ENCODE measurements at places on chromosomes 7 and 10.

DNA sequence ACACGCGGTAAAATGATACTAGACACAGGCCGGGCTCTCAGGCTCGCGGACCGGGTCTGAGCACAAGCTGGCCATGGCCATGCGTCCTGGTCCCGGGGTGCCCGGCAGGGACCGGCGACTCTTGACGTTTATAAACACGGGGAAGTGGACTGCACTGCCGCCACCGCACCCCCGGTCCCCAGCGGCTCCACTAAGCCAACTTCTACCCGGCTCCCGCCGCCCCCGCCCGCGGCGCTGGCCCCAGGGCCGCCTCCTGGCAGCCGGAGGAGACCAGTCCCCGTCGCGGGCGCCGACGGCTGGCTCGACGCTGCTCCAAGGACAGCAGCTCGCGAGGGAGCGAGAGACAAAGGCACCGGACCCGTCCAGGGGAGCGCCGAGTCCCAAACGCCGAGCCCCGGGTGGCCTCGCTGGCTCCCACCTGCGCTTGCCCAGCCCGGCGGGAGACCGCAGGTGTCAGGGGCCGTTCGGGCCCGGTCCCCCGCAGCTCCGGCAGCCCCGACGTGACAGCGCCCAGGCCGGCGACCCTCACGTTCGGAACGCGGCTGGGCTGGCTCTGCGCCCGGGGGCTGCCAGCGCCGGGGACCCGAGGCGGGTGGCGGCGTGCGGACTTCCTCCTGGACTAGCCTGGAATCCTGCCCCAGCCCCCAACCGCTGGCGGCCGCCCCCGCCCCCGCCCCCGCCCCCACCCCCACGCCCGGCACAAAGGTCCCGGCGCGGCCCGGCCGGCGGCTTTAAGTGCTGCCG lies 517 bp downstream of the ITGB1 start:
- no peak for DNase-seq

- DNase-seq, result no peak
These were observed 67.5 kb downstream of the PARP12 start for GRCh38 chr7:139995017-139995915.

GRCh38 chr7:27103489-27104226 lies 1.2 kb upstream of the HOXA2 start:
- DNase-seq, result no peak

- DNase-seq, result no peak
These were observed 303.6 kb downstream of the MAGI2 start for GRCh38 chr7:79149831-79150230.

- DNase-seq, result no peak
These were observed 178.6 kb downstream of the POLR1F start for GRCh38 chr7:19530261-19530660.

DNA sequence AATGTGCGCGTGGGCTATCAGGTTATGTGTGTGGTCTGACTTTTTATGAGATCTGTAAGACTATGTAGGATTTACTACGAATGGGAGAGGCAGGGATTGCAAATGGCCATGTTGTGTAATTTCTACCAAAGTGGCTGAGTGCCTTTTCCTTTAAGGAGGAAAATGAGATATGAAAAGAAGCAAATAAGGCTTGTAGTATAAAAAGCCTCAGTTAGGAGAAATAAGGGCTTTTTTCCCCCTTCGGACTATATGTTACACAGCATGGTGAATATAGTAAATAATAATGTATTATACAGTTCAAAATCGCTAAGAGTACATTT lies 447 bp upstream of the GPAM start:
- no peak for DNase-seq

GRCh38 chr10:48266528-48266927 lies 8.0 kb downstream of the FRMPD2 start:
- no peak for DNase-seq

DNA sequence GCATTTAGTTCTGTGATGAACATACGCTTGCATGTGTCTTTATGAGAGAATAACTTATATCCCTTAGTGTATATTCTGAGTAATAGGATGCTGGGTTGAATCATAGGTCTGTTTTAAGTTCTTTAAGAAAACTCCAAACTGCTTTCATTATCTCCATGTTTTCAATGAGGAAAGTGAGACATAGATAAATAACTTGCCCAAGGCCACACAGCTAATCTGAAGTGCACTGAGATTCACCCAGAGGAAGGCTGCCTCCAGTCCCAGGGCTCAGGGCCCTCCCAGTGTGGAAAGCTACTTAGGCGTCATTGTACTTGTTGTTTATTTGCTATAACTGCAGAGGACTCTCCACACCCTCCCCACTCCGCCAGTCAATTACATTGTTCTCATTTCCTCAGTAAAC lies 126.7 kb downstream of the INHBA start:
- no peak for DNase-seq

- no peak for DNase-seq
These were observed 206.4 kb upstream of the LRRTM3 start for GRCh38 chr10:66719483-66719882.

DNA sequence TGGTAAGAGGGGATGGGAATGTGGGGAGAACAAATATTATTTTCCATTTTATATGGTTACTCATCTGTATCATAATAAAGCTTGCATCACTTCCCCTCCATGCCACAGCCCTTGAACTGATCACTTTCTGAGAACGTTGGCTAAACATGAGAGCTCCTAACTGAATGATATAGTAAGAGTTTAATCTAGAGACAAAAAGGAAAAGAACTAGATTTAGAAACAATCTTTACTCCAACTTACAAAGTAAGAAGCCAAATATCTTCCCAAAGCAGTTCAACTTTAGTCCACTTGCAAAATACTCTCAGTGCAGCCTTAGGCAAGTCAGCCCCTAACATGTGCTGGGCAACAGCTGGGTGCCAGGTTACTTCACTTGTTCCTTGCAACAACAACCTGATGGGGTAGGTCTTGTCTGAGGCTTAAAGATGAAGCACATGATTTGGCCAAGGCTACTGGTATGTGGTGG lies 20.3 kb downstream of the SMURF1 start:
- DNase-seq, result no peak

GRCh38 chr10:113499806-113500205 lies 53.0 kb upstream of the HABP2 start:
- no peak for DNase-seq

GRCh38 chr7:117034851-117035464 lies 81.7 kb downstream of the ST7 start:
- DNase-seq, result no peak

GRCh38 chr7:55588976-55589604 lies 16.8 kb upstream of the VOPP1 start:
- no peak for DNase-seq

DNA sequence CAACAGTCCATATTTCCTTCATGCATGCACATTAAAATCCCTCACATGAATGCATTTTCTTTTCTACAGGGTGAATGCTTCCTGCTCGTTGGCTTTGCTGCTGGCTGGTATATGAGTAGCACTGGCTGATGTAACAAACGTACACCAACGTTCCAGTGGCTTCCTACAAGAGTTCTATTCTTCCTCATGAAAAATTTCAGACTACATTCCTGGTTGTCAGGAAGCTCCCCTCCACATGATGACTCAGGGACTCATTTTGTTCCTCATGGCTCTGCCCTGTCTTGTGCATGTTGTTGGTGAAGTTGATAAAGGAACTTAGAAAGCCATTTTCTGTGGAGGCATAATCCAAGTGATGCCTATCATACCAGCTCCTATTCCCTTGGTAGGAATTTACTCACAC lies 470.7 kb upstream of the KLF6 start:
- DNase-seq, result no peak

DNA sequence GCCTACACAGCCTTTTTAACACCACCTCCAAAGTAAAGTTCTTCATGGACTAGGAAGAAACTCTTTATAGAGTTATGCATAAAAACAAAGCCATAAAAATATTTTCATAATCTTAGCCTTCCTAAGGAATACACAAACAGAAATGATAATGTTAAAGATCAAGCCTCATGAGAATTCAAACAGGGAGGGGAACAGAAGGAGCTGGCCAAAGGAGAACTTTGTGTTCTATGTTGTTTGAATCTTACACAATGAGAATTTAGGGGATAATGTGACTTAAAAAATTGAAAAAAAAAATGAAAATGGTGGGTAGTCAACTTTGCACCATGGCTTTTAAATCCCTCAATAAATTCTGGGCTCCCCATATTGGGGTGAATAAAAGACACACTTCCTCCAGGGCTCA lies 9.1 kb upstream of the PILRB start:
- DNase-seq, result no peak

- no peak for DNase-seq
These were observed 2.0 kb downstream of the MNX1 start for GRCh38 chr7:157008206-157009169.

DNA sequence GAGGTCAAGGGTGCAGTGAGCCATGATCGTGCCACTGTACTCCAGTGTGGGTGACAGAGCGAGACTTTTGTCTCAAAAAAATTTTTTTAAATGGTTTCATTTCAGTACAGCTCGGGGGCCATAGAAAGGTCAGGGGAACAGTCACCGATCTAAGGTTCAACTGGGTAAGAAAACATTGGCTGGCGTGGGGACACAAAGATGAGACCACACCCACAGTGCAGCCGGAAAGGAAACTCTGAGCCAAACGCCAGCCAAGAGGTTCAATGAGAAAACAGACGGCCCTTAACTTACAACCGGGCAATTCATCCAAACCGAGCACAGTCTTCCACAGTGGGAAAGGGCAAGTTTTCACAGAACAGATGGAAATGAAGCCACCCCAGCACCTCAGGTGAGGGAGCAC lies 65.1 kb downstream of the SLC37A3 start:
- DNase-seq, result no peak

DNA sequence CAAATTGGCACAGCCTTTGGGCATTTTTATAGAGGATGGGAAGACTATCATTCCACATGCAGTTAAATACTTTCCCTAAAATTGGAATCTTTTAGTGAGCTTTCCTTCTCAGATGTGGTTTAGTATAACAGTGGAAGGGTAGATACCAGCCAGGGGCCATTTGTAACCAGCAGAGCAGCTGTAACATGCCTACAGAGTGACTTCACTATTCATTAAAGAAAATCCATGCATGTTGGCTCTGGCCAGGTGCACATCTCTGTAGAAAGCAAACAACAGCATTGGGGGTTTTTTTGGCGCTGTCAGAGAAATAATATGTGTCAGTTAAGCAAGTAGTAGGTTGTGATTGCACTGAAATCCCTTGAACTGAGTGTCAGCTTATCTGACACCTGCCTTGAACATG lies 115.6 kb downstream of the LHFPL3 start:
- DNase-seq, result no peak

DNA sequence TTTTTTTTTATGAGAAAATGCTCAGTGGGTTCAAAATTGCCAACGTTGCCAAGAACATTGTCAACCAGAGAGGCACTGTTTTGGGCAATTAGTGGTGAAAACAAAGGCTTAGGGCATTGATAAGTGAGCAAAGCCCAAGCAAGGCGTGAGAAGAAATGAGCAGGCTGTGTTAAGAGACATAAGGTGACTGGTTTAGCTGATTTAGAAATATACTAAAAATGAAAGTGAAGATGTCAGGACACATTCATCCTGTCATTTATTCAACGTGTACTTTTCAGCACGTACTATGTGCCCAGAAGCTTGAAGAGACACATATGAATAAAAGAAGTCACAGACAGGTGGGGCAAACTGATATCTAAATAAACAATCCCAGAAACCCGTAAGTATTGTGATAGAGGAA lies 31.8 kb downstream of the AOAH start:
- no peak for DNase-seq

- no peak for DNase-seq
These were observed 112.7 kb downstream of the ICA1 start for GRCh38 chr7:8149222-8149621.

GRCh38 chr7:45027774-45028114 lies 27.7 kb downstream of the CCM2 start:
- DNase-seq, result no peak

DNA sequence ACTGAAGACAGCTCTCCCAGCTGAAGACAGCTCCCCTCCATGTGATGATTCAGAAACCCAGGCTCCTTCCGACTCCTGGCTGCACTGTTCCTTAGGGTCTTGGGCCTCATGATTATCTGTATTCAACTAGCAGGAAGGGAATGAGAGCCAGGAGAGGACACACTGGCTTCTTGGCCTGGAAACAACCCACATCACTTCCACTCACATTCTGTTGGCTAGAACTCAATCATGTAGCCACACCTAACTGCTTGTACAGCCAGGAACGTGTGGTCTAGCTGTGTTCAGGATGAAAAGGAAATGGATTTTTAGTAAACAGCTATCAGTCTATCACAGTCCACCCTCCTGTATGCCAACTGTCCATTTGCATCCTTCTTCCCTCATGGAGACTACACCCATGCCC lies 30.5 kb upstream of the XPNPEP1 start:
- DNase-seq, result no peak

GRCh38 chr7:92725161-92725925 lies 111.0 kb downstream of the CDK6 start:
- no peak for DNase-seq

- no peak for DNase-seq
These were observed 206.7 kb downstream of the ADAM12 start for GRCh38 chr10:126181626-126182025.

GRCh38 chr7:92421676-92422435 lies 25.4 kb upstream of the GATAD1 start:
- no peak for DNase-seq

GRCh38 chr7:121546632-121547543 lies 150.8 kb upstream of the FAM3C start:
- no peak for DNase-seq

DNA sequence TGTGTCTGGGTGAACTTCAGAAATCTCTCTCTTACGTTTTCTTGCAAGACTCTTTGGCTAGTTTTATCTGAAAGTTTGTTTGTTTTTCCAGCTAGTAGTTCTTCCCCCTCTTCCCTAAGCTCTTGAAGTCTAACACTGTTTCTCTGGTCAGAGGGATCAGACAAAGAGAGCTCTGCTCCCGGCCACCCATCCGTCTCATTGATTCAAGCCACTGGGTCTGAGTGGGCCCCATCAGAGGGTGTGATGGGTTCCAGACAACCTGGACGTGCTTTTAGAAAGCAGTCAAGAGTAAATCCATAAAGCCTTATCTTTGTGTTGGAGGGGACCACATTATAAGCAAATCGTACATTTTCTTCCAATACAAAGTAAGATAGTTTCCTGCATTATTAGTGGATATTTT lies 242.6 kb upstream of the C7orf33 start:
- no peak for DNase-seq

- no peak for DNase-seq
These were observed 620 bp downstream of the SLK start for GRCh38 chr10:103967448-103968071.

DNA sequence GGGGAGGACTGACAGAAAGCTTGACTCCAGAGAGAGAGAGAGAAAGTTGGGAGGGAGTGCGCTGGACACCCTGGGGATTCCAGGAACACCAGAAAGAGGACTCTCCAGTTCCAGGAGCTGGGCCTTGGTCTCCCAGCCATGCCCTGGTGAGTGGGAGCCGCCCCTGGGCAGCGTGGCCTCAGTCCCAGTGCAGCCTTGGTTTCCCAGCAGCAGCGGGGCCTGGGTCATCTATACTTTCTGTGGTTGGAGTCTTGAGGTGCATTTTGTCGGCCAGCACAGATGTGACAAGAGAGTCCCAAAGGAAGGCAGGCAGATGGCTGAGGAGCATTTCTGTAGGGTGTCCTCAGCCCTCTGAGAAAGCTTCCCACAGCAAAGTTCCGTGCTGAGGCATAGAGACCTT lies 334.7 kb upstream of the ZNF32 start:
- DNase-seq, result no peak
